Activated CD4-positive, alpha-beta T cell treated with anti-CD3 and anti-CD28 coated beads, Interleukin-2, amount 10 ng/mL, durations not matched to agents 24 days and 14 days (primary cell): ENCODE measurements at places on chromosomes 1 and 21. TPM values are rescaled to one million over a fixed set of nuclear protein-coding genes. Genes with fewer than 3 reads are reported as not detected.

KCNH1 gene
- total RNA-seq, result not detected in 2 replicates

C8A gene
- total RNA-seq, result not detected in 2 replicates

PKN2 gene
- total RNA-seq, result 24.1 and 25.1 TPM in 2 replicates

SPRR5 gene
- not detected in 2 replicates for total RNA-seq

TIE1 gene
- total RNA-seq, result 0.23 and 0.40 TPM in 2 replicates

LMX1A gene
- not detected in 2 replicates for total RNA-seq

RO60 gene
- total RNA-seq, result 70.2 and 70.9 TPM in 2 replicates

C1orf94 gene
- not detected in 2 replicates for total RNA-seq

KIF2C gene
- total RNA-seq, result 78.1 and 82.7 TPM in 2 replicates

AKIRIN1 gene
- total RNA-seq, result 76.0 and 79.3 TPM in 2 replicates

CD160 gene
- 0.59 TPM in 1 of 2 replicates, not detected in the other for total RNA-seq

CHODL gene
- total RNA-seq, result not detected in 2 replicates

EBNA1BP2 gene
- total RNA-seq, result 134 and 135 TPM in 2 replicates

CFAP57 gene
- 0.40 TPM in 1 of 2 replicates, not detected in the other for total RNA-seq

FAM167B gene
- 0.23 and 0.57 TPM in 2 replicates for total RNA-seq

SPATA6 gene
- total RNA-seq, result 0.40 and 0.69 TPM in 2 replicates

GBP6 gene
- 0.40 and 0.50 TPM in 2 replicates for total RNA-seq

SKI gene
- total RNA-seq, result 40.7 and 41.1 TPM in 2 replicates

XCL2 gene
- total RNA-seq, result 44.9 and 46.4 TPM in 2 replicates

CRTC2 gene
- 72.4 and 76.8 TPM in 2 replicates for total RNA-seq

LRRC53 gene
- not detected in 2 replicates for total RNA-seq

C1orf210 gene
- not detected in 2 replicates for total RNA-seq

EIF3I gene
- total RNA-seq, result 304 and 341 TPM in 2 replicates

SLC6A9 gene
- total RNA-seq, result 6.3 and 6.5 TPM in 2 replicates

CR1L gene
- not detected in 2 replicates for total RNA-seq
